ENCODE measurements at places on chromosomes 7 and 10.

DNA sequence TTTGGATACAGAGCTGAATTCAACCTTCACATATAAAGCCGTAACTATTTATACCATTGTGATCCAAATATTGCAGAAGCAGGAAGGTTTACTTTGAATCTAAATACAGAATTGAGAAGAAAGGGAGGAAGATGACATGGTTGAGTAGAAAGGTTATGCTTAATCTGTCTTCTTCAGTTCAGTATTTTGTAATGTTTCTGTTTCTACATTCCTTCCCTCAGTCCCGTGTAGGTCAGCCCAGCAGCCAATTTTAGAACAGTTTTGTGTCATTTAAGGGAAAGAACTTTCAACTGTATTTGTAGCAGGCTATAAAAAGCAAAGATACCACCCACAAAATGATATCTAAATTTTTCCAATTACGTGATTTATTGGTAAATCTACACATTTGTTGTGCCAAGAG lies 97.4 kb downstream of the CPED1 start:
- no peak for DNase-seq

GRCh38 chr10:36716291-36716690 lies 409.1 kb upstream of the ANKRD30A start:
- no peak for DNase-seq

GRCh38 chr7:106110885-106111654 lies 1.0 kb downstream of the SYPL1 start:
- peak; percentile 26 for DNase-seq

DNA sequence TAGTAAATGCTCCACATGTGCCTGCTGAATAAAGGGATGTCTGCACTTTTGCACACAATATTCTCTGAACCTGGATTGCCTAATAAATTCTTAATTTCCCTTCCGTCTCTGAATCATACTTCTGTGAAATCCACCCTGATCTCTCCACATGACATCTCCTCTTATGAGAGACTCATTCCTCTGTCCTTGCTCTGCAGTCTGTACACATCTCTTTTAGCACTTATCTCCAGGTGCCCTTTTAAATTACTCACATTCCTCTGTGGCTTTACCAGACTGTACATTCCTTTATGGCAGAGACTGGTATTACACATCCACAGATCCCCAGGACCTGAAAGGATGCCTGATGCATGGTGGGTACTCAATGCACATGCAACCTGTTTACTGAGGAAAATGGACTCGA lies 527.6 kb downstream of the PHTF2 start:
- DNase-seq, result no peak

DNA sequence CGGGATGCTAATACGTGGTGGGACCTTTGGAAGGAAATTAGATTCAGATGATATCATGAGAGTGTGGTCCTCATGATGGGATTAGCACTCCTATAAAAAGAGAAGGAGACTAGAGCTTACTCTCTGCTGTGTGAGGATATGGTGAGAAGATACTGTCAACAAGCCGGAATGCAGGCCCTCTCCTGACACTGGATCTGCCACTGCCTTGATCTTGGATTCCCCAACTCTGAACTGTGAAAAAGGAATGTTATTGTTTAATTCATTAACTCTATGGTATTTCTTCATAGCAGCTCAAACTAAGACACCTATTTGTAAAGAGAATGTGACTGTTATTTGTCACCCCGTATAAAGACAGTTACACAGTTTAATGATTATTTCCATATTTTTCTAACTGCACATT lies 1227.5 kb upstream of the C7orf33 start:
- no peak for DNase-seq

DNA sequence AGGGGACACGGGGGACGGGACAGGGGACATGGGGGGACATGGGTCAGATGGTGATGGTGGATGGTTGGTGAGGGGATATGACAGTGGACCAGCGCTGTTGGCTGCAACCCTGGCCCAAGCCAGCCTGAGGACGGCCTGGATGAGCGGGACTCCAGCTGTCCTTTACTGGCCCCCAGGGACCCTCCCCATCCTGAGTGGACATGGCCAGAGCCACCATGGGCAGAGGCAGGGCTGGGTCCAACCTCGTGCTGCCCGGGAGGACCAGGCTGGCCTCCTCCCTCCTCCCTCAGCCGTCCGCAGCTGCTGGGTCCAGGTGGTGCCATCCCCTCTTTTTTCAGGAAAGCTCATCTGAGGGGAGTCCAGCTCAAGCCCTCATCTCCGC lies 30.4 kb downstream of the GET4 start:
- no peak for DNase-seq

DNA sequence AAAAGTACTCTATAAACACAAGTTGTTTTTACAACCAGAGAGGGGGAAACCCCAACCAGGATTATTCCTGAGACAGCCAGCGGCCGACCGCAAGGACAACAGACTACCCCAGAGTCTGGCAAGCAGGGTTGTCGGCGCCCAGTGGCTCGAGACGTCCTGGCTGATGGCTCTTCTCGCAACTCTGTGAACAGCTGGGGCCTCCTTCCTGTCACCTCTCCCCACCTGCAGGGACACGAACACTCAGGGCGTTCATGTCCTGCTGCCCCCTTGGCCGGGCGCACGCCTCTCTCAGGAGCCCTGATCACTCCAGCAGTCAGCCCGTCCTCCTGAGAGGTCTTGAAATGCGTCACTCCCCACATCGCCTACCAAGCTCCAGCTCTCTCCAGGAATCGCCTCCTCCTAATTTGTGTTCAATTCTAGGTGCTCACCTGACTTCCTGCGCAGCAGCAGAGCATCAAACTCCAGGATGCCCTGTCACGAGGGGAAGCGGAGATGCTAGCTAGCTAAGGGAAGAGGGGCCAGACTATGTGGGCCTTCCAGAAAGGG lies 66.4 kb upstream of the TNRC18 start:
- no peak for DNase-seq

GRCh38 chr10:14409856-14410458 lies 79.2 kb upstream of the FRMD4A start:
- DNase-seq, result no peak

DNA sequence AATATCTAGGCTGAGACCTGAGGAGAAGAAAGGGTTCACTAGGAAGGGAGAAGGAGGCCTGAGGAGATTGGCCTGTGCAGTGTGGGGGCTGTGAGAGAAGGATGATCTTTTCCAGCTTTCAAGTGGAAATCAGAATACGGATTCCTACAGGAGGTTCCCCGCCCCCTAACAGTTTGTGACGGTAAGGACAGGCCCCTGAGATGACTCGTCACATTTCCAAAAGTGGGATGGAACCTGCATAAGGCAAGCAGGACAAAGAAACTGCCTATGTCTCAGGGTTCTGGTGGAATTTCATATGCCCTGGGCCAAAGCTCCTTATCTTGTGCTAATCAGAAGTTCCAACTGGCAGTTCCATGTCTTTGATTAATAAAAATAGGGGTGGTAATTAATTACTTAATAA lies 275.6 kb downstream of the SNX10 start:
- no peak for DNase-seq

- no peak for DNase-seq
These were observed 193.2 kb upstream of the HABP2 start for GRCh38 chr10:113359655-113360054.

GRCh38 chr7:2425749-2426148 lies 22.3 kb downstream of the CHST12 start:
- no peak for DNase-seq

GRCh38 chr10:23080262-23080661 lies 15.1 kb upstream of the MSRB2 start:
- no peak for DNase-seq

DNA sequence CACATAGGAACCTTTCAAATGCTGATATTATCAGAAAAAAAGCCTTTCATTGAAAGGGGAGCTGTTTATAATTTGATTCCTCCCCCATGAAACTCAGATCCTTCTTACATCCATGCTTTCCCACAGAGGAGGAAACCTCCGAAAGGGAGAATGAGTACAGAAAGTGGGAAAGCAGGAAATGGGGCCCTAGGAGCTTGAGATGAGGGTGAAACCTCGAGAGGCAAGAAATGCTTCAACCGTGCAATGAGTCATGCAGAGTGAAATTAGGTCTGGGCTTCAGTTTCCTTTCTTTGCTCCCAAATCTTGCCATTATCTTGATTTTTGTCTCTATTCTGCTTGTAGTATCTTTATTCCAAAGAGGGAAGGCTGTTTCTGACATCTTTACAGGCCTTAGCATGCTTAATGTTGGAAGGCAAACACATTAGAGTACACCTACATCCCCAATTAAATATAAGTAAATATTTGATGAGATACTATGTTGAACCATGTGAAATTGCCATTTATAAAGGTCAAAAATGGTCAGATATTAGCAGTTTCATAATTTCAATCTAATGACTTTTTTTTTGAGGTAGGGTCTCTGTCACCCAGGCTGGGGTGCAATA lies 79.1 kb downstream of the NAMPT start:
- no peak for DNase-seq

GRCh38 chr10:62831346-62831745 lies 15.2 kb upstream of the EGR2 start:
- DNase-seq, result no peak

- no peak for DNase-seq
These were observed 73.2 kb downstream of the NKX6-2 start for GRCh38 chr10:132712743-132713142.

DNA sequence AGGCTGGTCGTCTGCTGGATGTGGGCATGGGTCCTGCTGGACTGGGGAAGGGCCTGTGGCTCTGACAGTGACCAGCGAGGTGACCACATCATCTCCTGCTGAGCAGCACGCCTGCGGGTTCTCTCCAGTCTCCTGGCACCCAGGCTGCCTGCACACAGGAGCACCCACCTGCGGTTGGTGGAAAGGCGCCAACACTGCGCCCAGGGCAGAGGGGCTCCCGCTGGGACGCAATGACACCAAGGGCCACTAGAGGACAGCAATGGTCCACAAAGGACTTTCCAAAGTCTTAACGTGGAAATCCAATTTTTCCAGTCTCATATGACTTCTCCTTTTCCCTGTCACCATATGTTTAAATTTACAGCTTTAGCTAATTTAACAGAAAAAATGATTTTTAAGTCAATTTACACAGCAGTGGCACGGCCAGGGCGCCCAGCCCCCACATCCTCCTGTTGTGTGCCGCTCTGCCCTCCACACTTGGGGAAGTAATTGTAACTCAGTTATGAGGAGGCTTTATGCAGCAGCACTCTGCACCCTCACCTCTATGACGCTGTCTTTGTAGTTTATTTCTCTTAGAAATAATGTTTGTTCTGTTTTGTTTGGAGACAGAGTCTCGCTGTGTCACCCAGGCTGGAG lies 38.1 kb downstream of the CFAP46 start:
- peak; percentile 9 for DNase-seq

DNA sequence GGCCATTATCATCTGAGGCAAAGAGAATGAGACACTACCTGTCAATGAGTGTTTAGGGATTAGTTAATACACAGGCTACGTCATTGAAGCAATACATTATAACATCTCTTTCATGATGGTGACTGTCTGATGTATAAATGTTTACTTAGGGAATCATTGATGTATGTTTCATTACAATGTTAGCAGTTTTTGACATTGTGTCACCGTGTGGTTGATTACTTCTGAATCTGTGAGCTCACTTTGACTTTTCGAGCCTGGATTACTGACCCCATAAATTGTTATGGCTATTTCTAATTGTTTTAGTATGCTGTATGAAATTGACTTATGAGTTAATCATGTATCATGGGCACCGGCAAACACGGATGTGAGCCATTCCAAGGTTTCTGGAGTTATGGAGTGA lies 494.0 kb downstream of the MAGI2 start:
- no peak for DNase-seq

- no peak for DNase-seq
These were observed 537.9 kb downstream of the ANKRD7 start for GRCh38 chr7:118762451-118762850.

DNA sequence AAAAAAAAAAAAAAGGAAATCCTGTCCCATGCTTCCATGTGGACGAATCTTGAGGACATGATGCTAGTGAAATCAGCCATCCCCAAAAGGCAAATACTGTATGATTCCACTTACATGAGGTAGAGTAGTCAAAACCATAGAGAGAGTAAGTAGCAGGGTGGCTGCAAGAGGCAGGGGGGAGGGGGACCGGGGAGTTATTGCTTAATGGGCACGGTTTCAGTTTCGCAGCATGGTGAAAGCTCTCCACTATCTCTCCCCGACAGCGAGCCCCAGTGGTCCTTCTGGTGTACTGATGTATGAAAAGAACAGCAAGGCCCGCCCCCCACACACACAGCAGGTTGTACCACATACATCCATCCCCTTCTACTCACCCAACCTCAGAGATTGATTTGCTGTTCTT lies 32.8 kb downstream of the NOD1 start:
- peak; percentile 78 for DNase-seq

- no peak for DNase-seq
These were observed 538.9 kb downstream of the INHBA start for GRCh38 chr7:41163991-41164390.

DNA sequence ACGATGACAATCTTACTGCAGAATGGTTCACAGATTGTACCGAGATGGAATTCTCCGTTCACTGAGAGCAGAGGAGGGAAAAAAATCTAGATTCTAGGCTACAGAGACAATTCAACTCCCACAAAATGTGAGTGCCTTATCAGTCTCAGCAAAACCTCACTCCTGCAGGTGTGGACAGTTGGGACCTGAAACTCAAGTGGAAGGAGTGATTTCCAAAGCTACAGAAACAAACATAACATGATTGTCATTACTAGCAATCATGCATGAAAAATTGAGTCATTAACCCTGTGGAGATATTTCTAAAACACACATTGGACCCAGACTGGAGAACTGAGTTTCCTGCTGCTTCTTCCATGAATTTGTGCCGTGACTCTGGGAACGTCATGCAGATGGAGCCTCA lies 70.3 kb downstream of the CALML3 start:
- DNase-seq, result no peak

DNA sequence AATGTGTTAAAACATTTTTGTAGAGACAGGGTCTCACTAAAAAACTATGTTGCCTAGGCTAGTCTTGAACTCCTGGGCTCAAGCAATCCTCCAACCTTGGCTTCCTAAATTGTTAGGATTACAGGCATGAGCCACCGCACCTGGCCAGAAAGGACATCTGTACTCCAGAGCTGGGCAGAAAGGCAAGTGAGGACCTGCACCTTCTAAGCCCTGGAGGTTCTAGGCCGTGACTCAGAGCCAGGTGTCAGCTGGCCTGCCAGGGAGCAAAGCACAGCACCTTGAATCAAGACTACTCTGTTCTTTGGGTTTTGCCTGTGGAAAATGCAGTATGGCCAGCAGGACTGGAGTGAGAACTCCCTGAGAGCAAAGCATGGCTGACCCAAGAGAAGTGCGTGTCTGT lies 396.5 kb downstream of the ADRA2A start:
- no peak for DNase-seq

DNA sequence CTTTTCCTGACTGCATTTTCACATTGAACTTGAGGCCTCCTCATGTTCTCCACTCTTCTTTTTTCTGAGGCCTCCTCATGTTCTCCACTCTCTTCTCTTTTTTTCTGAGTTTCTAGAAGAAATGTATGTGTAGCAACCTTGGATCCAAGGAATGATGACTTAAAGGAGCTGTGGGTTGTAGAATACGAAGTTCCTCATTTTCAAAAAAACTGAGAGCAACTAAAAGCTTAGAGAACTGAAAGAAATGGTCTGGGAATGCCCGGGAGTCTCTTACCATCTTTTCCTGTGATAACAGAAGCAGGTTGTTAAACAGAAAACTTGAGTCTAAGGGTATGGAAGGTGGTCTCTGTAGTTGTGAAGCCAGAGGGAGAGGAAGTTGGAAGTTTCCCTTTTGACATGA lies 32.8 kb downstream of the MRPS33 start:
- no peak for DNase-seq
